ENCODE measurements at places on chromosomes 2 and 18. TPM values are rescaled to one million over a fixed set of nuclear protein-coding genes. Genes with fewer than 3 reads are reported as not detected.
A peak's percentile ranks its signal among the peaks of the same experiment; 100 is the strongest.

Gene SCN3A
- total RNA-seq = 0.48 TPM

Gene CLHC1
- 10.3 TPM for total RNA-seq

Gene CCDC85A
- not detected for total RNA-seq

Gene TANK
- total RNA-seq = 57.8 TPM

Gene TLX2
- total RNA-seq = not detected

Gene STRN
- total RNA-seq = 28.4 TPM

Gene VIL1
- 0.32 TPM for total RNA-seq

Gene ASB18
- total RNA-seq = not detected

Gene C1QL2
- total RNA-seq = not detected

Gene UGT1A8
- total RNA-seq = not detected

Gene ZSCAN30
- 19.6 TPM for total RNA-seq

Gene BOLA3
- total RNA-seq = 16.0 TPM

Gene TANC1
- total RNA-seq = 0.38 TPM

Gene CPO
- not detected for total RNA-seq

DNA sequence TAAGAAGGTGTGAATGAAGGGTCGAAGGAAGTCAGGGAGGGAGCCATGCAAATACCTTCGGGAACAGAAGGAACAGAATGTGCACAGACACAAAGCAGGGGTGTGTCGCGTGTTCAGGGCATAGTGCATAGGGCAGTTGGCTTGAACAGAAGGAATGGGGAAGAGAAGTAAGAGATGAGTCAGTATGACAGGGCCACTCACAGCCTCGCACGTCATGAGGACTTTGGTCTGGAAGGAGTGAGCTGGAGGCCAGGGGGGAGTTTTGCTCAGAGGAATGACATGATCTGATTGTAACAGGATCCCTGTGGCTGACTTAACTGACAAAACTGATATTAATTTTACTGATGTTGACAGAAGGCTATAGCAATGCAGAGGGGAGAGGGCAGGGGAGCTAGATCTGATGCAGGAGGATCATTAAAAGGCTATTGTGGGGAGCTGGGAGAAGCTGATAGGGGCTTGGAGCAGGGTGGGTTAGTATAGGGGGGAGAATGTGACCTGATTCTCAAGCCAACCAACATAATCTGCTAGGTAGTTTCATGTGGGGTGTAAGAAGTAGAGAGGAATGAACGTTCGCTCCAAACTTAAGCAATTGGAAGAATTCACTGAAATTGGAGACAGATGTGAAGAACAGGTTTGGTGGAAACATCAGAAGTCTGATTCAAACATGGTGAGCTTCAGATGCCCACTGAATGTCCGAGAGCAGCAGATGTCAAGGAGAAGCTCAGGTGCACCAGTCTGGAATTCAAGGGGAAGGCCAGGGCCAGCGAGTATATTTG lies 60.4 kb upstream of the COPS8 start:
- no peak for DNase-seq

GRCh38 chr2:217900010-217900779 lies 102.6 kb downstream of the TNS1 start:
- DNase-seq = no peak

- DNase-seq = no peak
Measured at GRCh38 chr2:15293262-15293937, 267.7 kb downstream of the NBAS start.

DNA sequence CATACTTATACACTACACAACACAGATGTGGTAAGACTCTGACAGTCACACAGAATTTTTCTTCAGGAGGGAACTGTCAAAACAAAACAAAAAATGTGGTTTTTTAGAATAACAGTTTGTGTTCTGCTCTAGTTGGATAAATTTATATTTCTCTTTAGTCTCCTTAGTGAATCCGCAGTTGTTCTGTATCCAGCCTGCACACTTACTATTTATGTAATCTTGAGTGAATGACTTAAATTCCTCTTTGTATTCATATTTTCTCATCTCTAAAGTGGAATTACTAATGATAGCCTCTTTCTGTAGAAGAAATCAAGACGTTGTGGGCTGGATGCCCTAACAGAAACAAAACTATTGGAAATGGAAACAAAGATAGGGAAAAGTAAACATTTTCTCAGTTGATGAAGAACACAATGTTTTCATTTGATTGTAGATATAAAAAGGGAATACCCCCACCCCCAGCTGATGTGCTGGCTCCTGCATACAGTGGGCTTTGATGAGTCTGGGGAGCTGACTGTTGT lies 375.2 kb downstream of the TRIB2 start:
- DNase-seq = no peak

DNA sequence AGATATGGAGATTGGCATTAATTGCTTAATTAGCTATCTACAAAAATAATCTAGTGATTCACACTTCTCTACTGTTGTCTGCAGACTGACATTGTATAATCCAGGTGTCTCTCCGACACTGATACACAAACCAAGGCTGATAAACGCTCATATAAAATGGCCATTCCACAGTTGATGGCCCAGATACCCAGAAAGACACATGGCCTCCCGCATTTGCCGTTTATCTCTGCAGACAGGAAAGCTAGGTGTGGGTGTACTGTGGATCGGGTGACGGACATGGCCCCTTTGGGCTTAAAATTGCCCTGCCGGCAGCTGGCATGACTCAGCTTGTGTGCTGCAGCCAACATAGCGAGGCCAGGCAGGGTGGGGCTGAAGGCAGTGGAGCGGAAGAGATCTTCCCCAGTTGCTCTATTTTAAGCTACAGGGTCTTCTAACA lies 18.5 kb downstream of the PMAIP1 start:
- no peak for DNase-seq

DNA sequence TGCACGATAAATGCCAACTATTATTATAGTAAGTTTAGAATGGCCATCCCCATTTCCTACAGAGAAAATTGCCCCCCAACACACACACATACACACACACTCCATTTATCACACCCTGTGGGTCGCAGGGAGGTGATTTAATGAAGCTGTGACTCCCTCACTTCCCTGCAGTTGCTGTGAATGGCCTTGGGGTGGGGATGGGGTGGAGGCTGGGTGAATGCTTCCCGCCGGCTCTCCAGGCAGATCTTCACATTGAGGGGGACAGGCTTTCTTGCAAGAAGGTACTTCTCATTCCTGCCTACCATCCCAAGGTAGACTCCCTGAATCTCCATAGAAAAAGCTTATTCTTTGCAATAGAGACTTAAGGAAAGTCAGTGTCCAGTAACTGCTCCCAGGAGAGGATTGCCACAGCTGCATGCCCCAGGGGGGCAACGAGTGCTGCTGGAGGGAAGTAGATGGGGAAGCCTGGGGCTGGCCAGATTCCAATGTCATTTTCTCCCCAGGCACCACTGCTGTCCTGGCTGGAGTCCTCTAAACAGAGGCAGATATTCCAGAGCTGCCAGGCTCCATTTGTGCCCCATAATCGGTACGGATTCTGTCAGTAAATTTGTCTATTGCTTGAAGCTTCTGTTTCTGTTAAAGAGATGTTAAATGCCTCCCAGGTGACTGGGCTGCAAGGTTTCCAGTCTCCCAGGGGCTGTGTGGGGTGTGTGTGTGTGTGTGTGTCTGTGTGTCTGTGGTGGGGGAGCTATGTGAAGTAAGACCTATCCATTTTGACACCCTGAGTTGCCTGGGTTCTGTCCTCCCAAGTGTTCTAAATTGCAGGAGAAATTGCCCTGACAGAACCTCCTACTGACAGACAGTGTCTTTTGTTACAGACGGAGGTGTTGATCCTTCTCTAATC lies 265.5 kb downstream of the SRBD1 start:
- no peak for DNase-seq

DNA sequence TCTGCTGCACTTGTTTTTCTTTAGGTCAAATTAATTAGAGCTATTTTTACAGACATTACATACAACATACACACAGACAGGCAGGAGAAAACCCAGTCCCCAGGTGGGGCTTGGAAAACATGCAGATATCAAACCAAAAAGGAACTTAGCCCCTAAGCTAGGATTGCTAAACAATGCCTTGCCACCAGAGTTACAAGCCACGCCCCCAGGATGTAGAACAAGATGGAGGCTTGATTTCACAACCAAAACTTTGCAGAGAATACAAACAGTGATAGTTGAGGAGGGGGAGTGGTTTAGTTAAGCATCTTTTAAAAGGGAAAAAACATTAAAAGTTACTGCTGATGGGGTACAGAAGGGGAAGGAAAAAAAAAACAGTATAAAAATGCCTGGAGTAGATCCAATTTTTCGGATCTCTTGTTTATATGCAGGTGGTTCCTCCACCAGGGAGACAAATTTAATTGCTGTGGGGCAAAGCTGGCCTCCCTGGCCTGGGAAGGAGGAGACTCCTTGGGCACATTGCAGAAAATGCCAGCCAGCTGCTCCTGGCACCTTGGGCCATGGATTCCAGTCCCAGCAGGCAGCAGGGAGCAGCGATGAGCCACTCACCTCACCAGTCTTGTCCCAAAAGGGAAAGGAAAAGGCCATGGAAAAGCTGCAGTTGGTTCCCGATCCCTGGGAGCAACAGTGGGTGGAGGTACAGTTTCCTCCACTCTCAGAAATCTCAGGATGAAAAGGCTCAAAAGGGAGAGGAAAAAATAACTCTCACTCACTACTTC lies 348.4 kb upstream of the REG3G start:
- DNase-seq = no peak

- no peak for DNase-seq
Measured at GRCh38 chr18:41462946-41463345, 492.1 kb upstream of the PIK3C3 start.

GRCh38 chr18:67417864-67418523 lies 98.5 kb downstream of the DSEL start:
- DNase-seq = no peak

GRCh38 chr2:230326453-230327417 lies at the start of gene SP140L:
Gene SP140L, plus strand, starts transcription at chr2:230327193. Its CDS starts 77 bp downstream, at chr2:230327270.
- peak; percentile 63 for DNase-seq

- no peak for DNase-seq
Measured at GRCh38 chr2:177754492-177754873, 318.1 kb downstream of the PDE11A start.

- no peak for DNase-seq
Measured at GRCh38 chr2:164717000-164717803, 95.9 kb upstream of the GRB14 start.

DNA sequence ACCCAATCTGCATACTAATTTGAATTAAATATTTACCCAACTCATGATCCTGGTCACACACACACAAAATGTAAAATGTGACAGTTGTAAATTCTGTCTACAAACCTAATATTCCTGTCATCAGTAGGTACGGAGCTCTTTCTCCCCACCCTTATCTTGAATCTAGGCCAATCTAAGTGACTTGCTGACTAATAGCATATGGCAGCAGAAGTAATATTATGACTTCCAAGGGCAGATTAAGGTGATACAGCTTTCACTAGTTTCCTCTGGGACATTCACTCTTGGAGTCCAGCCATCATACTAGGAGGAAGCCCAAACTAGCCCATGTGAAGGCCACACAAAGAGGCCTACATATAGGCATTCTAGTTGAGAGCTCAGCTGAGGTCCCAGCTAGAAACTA lies 89.4 kb downstream of the TMEM131 start:
- no peak for DNase-seq

DNA sequence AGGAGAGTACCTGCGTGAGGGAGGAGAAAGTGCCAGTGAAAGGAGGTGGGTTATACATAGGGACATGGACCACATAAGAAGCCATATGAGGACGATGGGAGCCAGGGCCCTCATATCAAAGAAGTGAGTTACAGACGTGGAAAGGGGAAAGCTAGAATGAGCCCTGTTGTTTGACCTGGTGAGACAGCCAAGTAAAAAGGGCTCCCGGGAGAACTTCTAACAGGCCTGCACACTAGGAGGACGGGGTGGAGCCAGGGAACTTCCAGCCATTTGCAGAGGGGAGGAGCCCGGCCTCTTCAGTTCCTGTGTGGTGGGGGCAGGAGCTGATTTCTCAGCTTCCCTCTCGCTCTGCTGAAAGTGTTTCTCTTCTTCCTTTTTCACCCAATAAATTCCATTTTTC lies 84.1 kb upstream of the SLC66A3 start:
- DNase-seq = no peak

DNA sequence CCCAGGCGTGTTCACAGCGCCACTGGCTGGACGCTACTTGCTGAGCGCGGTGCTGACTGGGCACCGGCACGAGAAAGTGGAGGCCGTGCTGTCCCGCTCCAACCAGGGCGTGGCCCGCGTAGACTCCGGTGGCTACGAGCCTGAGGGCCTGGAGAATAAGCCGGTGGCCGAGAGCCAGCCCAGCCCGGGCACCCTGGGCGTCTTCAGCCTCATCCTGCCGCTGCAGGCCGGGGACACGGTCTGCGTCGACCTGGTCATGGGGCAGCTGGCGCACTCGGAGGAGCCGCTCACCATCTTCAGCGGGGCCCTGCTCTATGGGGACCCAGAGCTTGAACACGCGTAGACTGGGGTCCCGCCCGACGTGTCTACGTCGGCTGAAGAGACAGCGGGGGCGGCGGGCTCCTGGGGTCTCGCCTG lies 891 bp upstream of the KHK start:
- DNase-seq = peak; percentile 17

DNA sequence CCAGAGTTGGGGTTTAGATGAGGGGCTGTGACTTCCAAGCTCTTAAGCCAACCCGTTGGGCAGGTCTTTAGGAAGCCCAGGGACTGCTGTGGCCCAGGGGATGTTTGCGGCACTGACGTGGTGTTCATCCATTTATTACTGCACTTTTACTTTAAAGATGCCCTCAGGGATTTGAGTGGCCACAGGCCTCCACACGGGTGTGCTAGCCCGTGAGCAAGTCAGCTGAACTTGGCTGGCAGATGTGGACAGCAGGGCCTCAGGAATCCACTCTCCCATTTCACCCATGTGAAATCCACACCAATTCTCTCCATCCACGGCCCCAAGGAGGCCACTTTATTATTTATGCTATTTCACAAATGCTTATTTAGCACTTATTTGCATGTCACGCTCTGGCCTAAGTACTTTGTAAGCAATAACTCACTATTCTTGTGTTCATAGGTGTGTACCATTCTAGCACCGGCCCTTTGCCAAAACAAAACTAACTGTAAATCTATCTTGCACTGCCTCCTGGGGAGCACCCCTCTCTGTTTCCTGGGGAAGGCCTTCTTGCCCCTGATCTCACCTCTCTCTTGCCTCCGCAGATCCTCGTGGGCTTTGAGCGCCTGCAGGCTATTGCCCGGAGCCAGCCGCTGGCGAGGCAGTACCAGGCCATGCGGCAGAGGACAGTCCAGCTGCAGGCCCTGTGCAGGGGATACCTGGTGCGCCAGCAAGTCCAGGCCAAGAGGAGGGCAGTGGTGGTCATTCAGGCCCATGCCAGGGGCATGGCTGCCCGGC lies 39.1 kb upstream of the GPR17 start:
- no peak for DNase-seq

DNA sequence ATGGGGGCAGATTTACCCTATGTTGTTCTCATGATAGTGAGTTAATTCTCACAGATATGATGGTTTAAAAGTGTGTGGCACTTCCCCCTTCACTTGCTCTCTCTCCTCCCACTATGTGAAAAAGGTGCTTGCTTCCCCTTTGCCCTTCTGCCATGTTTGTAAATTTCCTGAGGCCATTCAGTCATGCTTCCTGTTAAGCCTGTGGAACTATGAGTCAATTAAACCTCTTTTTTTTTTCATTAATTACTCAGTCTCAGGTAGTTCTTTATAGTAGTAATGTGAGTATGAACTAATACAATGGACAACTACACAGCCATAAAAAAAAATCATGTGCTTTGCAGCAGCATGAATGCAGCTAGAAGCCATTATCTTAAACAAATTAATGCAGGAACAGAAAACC lies 118.5 kb downstream of the CALCRL start:
- no peak for DNase-seq

- DNase-seq = no peak
Measured at GRCh38 chr2:33246432-33246831, 230.0 kb upstream of the RASGRP3 start.

Measured in T-cell (primary cell).